ENCODE measurements at places on chromosomes 2 and 18. TPM values are rescaled to one million over a fixed set of nuclear protein-coding genes. Genes with fewer than 3 reads are reported as not detected.

DNA sequence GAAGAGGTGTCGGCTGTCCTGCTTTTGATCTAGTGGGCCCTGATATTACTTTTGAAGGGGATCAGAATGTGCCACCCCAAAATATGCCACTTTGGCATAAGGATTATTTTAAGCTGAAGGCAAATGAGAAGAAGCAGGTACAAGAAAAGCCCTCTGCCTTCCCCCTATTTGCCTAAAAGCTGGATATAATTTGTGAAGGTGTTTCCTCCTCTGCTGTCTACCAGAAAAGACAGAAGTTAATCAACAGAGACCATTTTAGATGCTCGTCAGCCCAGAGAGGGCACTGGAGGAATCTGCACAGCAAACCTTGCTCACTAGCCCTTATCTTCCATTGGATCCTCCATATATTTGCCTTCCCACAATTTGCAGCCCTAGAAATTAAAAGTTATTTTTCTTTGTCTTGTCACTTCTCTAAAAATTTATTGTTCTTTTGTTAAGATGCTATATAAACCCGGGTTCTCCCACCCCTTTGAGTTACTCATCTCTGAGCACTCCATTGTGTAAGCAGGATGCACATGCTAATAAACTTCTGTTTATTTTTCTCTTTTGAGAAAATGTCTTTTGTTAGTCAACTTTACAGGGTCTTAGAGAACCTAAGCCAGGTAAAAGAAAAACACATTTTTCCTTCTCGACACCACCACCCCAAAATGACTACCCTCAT, 163.2 kb upstream of the SLC1A4 start:
- no peak for DNase-seq

DNA sequence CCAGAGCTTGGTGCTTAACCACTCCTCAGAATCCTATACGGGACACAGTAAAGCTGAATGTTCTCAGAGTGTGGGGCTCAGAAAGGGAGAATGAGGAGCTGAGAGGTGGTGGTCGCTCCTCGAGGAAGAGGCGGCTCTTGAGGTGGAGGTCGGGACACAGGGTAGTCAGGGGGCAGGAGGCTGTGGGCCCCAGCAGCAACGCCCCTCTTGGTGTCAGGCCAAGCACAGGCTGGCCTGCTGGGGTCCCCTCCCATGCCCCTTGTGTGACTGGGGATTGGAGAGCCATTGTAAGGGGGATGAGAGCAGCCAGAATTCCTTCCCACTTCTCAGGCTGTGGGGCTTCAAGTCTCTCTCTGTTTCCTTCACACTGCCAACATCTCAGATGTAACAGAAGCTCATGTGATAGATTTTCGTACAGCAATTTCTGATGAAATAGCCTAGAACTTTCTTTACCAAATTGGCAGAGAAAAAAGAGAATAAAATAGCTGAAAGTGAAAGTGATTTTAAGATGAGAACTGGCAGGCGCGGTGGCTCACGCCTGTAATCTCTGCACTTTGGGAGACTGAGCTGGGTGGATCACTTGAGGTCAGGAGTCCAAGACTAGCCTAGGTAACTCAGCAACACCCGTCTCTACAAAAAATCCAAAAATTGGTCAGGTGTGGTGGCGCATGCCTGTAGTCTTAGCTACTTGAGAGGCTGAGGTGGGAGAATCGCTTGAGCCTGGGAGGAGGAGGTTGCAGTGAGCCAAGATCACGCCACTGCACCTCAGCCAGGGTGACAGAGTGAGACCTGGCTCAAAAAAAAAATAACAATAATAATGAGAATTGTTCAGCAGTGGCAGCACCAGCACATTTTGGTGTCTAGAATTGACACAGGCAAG, 61.1 kb upstream of the RPL31 start:
- DNase-seq, result no peak

DNA sequence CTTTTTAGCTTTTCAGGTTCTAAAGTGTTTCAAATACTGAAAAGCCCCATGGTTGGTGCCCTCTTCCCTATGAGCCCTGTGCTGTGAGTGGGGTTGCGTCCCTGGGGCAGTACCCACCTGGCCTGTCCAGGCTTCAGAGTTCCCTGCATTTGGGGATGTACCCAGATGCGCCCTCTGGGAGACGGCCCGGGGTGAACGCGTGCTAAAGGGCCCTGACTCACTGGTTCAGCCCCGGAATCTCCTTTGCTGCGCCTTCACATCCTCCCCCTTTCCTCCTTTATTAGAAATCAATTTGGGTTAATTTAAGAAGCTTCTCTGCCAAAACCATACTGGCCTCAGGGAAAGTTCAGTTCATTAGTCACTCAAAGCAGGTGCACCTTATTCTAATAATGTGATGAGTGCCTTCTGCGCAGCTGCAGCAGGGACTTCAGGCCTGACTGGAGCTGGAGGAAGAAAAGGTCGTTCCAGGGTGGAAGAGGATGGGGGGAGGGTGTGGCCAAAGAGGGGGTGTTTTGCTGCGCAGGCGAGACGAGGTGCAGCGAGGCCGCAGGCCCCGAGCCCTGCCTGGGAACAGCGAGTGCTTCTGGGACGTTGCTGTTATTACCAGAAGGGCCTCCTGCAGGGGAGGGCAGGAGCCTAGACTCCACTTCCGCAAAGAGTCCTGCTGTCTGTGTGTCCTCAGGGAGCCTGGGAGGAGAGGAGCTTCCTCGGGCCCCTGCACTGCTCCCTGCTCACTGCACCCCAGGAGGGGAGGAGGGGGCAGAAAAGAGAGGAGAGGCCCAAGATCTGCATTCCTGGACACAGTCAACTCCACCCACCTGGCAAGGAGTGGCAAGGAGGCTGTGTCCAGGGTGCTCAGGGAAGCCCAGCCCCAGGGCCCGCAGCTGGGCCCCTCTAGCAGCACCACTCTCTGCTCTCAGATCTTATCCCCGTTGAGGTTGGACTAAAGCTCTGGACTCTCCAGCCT, 223.2 kb upstream of the PXDN start:
- peak; percentile 49 for DNase-seq

- DNase-seq, result no peak
Measured at GRCh38 chr2:39659765-39660611, 5.7 kb upstream of the TMEM178A start.

DNA sequence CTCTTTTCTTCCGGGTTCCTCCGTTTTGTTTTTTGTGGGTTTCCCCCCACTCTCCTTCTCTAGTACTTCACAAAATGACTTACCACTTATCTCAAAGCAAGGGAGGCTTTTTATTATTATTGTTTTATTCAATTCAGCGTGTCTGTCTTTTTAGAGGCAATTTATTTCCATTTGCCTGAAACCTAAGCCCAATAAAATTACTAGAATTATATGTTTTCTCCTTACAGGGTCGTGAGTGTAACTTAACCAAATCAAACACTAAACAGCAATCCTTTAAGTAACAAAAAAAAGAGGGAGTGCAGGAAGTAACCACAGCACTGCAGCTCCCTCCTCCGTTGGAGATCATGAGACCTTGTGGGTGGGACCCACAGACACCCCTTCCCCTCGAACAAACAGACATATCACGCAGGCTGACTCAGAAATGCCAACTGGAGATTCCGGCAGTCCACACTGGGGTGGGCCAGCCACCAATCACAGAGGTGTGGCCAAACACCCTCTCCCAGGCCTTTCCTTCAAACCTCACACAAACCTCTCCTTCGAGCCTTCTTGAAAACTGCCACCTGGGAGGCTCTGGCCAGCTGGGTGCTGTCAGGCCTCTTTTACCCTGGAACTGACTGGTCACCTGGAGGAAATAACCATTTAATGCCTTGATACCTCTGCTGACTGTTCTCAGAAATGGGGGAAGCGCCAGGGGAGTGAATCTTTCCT, 207.1 kb upstream of the SMAD2 start:
- no peak for DNase-seq

- DNase-seq, result no peak
Measured at GRCh38 chr2:175399326-175399725, 217.8 kb upstream of the ATP5MC3 start.

- DNase-seq, result no peak
Measured at GRCh38 chr2:23746141-23746863, 180.6 kb downstream of the ATAD2B start.

- no peak for DNase-seq
Measured at GRCh38 chr2:222268311-222268990, 30.3 kb downstream of the PAX3 start.

DNA sequence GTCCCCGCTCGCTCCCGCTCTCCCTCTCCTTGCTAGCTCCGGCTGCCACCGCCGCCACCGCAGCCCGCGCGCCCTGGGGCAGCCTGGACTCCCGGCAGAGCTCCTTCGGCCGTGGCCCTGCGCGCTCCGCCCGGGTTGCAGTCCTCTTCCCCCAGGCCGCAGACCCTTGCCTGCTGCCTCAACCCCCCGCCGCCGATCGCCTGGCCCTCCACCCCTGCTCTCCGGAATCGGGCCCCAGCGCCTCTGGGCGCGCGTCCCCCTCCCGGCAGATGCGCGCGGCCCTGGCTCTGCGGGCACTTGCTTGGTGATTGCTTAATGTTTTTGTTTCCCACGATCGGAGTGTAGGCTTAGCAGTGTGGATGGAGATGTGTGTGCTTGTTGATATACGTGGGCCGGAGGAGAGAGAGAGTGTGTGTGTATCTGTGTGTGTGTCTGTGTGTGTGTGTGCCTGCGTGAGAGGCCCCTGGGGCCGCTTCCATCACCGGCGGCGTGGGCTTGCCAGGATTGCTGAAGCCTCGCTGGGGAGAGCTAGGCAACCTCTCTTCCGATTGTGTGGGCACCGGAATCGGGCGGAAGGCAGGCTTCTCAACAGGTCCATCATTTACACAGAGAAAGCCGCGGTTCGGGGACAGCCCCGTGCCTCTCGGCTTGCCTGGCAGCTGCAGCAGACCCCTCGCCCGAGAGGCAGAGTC, 877 bp downstream of the INHBB start:
- no peak for DNase-seq

- DNase-seq, result no peak
Measured at GRCh38 chr2:47660168-47660567, 122.8 kb upstream of the MSH6 start.

- DNase-seq, result no peak
Measured at GRCh38 chr18:48714873-48715272, 176.0 kb downstream of the CTIF start.

- DNase-seq, result no peak
Measured at GRCh38 chr2:112168422-112169124, 30.4 kb downstream of the FBLN7 start.

DNA sequence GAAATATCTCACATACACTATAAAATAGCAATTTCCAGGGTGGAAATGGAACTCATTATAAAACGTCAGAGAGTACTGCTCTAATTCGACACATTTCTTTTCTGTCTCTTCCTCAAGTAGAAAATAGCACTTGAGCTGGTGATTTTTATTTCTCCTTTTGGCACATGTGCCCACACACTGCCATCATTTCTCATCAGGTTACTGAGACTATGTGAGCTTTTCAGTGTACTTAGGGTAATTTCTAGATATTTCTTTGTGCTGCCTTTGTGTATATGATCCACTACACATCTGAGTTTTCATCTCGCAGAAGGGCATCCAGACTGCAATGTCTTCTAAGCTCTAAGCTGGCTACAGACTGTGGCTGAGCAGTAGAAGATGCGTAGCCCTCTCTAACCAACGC, 62.1 kb upstream of the PGAP1 start:
- DNase-seq, result no peak

DNA sequence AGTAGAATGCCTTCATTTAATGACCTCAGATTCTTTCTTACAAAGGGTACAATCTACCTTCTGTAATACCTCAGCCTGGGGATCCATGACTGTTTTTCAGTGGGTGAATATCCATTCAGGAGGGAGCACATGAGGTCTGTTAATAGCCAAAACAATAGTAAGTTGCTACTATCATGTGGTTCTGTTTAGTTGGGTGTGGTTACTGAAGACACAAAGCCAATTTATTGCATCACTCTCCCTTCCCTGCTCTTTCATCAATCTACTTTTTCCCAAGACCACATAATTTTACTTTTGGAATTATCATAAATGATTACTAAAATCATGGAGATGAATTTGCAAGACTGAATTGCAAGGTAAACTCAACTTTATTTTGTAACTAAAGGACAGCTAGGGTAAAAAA, 254.2 kb downstream of the GALNT13 start:
- no peak for DNase-seq

DNA sequence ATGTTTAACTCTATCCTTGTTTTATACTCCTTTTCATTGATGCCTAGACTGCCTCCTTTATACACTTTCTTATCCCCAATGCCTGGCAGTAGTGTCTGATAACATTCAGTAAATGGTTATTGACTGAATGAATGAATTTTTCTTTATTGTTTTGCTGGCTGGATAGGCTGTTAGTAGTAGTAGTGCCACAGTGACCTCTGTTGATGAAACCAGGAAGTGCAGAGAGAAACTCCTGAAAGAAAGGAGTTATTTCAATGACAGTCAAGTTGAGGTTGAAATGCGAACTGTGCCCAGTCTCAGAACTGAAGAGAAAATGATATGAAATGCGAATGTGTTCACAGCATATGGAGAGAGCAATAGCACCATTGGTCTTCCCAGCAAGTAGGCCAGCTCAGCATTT, 26.8 kb upstream of the SLC9A2 start:
- DNase-seq, result no peak

GRCh38 chr2:62881162-62881795, 169.4 kb upstream of the OTX1 start:
- no peak for DNase-seq

DNA sequence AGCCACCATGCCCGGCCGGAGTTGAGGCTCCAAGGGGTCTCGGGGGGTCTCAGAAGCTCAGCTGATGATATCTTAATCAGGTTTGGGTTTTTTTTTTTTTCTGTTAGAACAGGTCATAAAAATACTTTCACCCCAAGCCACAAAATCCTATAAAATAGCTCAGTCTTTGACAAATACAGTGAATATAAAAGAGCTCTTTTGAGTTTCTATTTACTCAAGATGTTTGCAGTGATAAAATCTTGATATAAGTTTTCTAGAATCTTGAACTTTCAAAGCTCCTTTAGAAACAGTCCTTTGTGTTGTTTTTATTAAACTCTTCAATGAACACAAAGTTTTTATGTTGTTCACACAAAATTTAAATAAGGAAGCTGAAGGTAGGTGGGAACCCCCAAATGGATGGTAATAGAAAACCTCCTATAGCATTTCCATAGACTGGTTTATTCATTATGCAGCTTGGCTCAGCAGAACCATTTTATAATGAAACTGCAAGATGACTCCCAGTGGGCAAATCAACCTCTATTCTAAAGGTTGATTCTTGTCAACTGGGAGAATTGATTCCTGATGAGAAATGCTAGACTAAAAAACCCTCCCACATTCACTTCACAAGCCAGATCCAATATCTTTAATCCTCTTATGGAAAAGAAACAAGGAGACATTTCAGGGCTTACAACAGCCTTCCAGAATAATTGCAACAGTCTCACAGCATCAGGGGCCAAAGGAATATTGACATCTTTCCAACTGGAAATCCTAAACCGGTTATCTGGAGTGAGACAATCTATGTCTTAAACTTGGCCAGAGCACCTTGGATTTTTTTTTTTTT, 13.6 kb upstream of the NARS1 start:
- no peak for DNase-seq

Gene LIPG
- 4.4 TPM for total RNA-seq

Gene DTNA
- total RNA-seq, result 140 TPM

Gene DCDC2C
- total RNA-seq, result not detected

Gene ERMN
- not detected for total RNA-seq

Gene SCLY
- total RNA-seq, result 12.5 TPM

Gene IL36G
- not detected for total RNA-seq

Gene SCG2
- total RNA-seq, result 8.4 TPM

Gene NDUFB3
- 93.5 TPM for total RNA-seq

Measured in sigmoid colon (tissue), 7 donors.